ENCODE measurements at places on chromosomes 16 and 17.

- DNase-seq: no peak
These were observed 26.7 kb upstream of the TEX2 start for GRCh38 chr17:64289741-64290141.

DNA sequence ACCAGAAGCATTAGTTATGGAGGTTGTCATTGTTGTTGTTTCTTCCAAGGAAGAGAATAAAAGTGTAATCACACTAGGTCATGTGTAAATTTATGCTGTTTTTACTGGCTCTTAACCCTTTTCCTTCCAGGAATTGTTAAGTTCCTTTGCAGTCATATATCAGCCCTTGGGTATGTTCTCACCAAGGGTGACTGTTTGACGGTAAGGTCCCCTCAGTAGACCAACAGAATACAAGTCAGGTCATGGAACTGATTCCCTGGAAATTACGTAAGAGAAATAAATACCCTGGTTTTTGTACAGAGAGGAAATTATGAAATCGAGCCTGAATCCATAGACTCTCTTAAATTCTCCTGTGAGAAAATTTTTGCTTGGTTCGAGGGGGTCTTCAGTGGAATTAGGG lies 11.2 kb upstream of the KCNJ2 start:
- DNase-seq: no peak

- DNase-seq: no peak
These were observed 154.7 kb downstream of the ZNF423 start for GRCh38 chr16:49701065-49701685.

GRCh38 chr16:80105160-80105559 lies 435.6 kb upstream of the DYNLRB2 start:
- no peak for DNase-seq

DNA sequence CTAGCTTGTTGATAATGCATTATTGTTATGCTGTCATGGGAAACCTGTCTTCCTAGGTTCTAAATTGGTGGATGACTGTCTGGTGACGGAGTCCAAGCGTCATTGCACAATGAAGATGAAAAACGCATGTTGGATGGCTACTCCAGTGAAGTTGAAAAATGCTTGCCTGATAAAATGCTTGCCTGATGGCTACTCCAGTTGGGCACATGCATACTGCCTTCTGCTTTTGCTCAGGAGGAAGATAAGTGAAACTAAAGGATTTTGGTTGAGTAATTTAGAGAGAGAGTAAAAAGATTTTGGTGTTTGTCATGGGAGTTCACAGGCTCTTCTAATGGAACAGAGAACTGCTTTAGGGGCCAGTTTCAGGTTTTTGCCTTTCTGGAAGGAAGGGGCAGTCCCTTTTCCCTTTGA lies 118.6 kb downstream of the PRKCA start:
- no peak for DNase-seq

GRCh38 chr17:75404223-75404730 lies 1.2 kb downstream of the GRB2 start:
- peak; percentile 61 for DNase-seq

- no peak for DNase-seq
These were observed 7.6 kb upstream of the PHKG2 start for GRCh38 chr16:30740364-30741251.

DNA sequence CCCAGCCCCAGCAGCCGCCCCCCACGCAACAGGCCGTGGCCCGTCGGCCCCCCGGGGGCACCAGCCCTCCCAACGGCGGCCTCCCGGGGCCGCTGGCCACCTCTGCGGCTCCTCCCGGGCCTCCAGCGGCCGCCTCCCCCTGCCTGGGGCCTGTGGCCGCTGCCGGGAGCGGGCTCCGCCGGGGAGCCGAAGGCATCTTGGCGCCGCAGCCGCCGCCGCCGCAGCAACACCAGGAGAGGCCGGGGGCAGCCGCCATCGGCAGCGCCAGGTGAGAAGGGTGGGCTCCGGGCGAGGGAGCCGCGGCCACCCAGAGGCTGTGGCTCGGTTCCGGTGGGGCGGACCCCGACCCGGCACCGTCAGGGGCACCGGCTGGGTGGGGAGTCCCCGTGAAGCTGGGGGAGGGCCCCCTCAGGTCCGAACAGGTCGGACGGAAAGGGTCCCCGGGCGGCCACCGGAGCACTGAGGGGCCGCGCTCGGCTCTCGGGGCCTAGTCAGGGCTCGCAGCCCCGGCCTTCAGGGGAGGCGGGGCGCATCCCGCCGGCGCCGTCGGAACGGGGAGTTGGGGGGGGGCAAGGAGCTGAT lies 583 bp downstream of the ATXN2L start:
- DNase-seq: no peak

GRCh38 chr16:11159282-11159681 lies 96.7 kb downstream of the SOCS1 start:
- no peak for DNase-seq

- DNase-seq: no peak
These were observed 11.5 kb downstream of the CFDP1 start for GRCh38 chr16:75421820-75422126.

GRCh38 chr16:2963074-2963722 lies 877 bp upstream of the KREMEN2 start:
- no peak for DNase-seq

- peak; percentile 18 for DNase-seq
These were observed 1.3 kb upstream of the ALKBH5 start for GRCh38 chr17:18182110-18182977.

DNA sequence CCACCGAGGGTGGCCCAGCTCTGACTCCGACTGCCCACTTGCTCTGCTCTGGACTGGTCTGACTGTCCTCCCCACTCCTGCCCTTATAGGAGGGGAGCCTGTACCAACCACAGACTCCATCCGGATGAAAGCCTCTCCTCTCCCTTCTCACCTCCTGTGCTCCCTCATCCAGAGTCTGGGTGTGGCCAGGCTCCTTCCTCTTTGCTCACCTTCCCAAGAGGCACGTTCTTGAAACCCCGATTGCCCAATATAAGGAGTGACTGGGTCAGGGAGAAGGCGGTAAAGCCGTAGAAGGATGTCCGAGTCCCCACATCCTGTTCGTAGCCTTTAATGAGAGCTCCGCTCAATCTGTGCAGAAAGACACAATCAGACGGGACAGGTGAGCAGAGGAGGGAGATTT lies 17.1 kb downstream of the ST6GALNAC1 start:
- DNase-seq: no peak

- DNase-seq: no peak
These were observed 47.3 kb downstream of the RTN4RL1 start for GRCh38 chr17:1977583-1978395.

GRCh38 chr17:82862737-82863382 lies 23.0 kb upstream of the ZNF750 start:
- DNase-seq: no peak

GRCh38 chr16:84810518-84811273 lies 9.1 kb upstream of the CRISPLD2 start:
- DNase-seq: no peak

DNA sequence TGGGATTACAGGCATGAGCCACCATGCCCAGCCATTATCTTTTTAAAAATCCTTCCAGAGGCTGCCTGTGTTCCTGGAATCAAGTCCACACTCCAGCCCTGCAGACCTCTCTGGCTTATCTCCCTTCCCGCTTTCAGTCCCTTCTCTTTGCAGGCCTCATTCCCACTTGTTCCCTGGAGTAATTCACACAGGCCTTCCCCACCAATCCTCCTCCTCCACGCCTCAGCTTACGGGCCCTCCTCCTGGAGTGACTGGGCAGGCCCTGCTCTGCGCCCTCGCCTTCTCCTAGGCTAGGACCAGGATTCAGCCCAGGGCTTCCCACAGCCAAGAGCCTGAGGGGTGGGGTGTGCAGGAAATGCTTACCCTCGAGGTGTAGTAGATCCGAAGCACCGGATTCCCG lies 2.8 kb downstream of the CDIPT start:
- DNase-seq: no peak

DNA sequence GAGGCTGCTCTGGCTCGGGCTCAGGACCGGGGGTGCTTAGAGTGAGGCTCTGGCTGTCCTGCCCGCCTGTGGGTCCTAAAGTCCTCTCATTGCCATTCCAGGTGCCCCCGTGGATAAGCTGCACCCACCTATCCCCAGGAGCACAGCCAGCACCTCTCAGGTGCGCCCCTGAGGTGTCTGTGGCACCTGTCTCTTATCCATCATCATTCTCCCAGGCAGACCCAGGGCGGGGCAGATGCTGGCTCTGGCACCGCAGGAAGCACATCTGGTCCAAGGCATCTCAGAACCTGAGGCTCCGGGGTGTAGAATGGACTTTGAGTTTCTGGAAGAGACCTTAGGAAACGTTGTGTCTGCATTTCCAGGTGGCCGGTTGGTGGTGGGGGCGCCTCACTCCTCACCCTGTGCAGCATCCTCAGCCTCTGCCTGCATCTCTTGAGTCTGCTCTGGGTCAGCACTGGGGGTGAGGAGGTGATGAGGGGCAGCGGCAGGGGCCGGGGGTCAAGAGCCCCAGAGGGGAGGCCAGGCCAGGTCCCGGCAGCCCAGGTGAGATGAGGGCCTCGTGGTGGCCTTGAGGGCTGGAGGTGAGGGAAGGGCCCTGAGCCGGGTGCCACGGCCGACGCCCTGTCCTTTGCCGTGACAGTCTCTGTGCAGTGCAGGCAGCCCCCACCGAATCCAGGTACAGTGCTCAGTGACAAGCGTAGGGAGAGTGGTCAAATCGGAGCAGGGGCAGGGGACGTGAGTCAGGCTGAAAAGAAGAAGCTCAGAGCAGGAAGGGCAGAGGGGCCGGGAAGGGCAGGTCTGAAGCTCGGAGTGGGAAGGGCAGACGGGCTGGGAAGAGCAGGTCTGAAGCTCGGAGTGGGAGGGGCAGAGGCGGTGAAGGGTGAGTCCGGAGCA lies 173.5 kb downstream of the NPIPB11 start:
- no peak for DNase-seq

GRCh38 chr17:48869821-48870318 lies 22.7 kb upstream of the ATP5MC1 start:
- no peak for DNase-seq

DNA sequence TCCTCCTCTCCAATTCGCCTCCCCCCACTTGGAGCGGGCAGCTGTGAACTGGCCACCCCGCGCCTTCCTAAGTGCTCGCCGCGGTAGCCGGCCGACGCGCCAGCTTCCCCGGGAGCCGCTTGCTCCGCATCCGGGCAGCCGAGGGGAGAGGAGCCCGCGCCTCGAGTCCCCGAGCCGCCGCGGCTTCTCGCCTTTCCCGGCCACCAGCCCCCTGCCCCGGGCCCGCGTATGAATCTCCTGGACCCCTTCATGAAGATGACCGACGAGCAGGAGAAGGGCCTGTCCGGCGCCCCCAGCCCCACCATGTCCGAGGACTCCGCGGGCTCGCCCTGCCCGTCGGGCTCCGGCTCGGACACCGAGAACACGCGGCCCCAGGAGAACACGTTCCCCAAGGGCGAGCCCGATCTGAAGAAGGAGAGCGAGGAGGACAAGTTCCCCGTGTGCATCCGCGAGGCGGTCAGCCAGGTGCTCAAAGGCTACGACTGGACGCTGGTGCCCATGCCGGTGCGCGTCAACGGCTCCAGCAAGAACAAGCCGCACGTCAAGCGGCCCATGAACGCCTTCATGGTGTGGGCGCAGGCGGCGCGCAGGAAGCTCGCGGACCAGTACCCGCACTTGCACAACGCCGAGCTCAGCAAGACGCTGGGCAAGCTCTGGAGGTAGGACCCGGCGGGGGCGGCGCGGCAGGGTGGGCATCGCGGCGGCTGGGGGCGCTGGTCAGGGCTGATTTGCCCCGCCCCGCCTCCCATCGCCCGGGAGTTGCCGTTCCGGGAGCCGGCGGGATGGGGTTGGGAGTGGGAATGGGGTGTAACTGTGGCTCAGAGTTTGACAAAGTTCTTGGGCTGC lies 567 bp downstream of the SOX9 start:
- DNase-seq: no peak

DNA sequence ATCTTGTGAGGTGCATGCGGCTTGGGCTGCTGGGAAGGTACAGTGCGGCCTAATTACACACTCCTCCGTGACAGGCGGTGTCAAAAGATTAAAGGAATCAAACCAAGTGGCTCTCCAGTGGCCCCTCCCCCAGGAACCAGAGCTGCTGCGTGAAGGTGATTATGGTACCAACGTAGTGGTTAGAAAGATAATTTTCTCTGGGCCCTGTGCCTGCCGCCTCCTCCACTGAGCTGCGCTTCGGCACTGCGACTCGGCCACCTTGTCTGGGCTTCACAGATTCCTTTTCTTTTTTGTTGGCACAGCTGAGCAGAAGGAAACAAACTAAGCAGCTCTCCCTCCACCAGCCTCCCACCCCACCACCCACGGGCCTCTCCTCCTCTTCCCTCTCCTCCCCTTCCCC lies 113.2 kb upstream of the SDK2 start:
- DNase-seq: no peak

GRCh38 chr16:54935266-54935968 lies 4.8 kb downstream of the IRX5 start:
- no peak for DNase-seq

- DNase-seq: no peak
These were observed 4.2 kb downstream of the DPH1 start for GRCh38 chr17:2034157-2034556.

DNA sequence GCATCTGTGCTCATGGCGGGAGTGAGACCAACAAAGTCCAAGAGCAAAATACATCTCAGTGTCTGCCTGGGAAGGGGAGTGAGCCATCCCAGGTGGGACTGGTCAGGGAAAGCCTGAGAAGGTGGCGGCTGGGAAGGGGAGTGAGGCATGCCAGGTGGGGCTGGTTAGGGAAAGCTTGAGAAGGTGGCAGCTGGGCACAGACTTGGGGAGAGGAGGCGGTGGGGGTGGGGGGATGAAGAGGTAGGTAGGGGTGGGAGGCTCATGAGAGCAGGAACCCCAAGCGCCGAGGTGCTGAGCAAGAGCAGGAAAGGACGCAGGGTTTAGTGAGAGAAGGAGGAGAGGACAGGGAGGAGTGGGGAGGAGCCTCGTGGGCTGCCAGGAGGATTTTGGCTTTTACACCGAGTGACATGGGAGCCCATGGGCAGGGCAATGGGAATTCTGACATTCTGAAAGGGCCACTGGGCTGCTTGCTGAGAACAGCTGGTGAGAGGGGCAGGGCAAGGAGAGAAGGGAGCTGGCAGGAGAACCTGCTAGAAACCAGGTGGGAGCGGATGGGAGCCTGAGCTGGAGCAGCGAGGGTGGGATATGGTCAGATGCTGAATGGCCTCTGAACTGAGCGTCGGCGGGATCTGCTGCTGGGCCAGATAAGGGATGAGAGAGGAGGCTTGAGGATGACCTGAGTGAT lies 256.1 kb upstream of the RPL38 start:
- DNase-seq: no peak

DNA sequence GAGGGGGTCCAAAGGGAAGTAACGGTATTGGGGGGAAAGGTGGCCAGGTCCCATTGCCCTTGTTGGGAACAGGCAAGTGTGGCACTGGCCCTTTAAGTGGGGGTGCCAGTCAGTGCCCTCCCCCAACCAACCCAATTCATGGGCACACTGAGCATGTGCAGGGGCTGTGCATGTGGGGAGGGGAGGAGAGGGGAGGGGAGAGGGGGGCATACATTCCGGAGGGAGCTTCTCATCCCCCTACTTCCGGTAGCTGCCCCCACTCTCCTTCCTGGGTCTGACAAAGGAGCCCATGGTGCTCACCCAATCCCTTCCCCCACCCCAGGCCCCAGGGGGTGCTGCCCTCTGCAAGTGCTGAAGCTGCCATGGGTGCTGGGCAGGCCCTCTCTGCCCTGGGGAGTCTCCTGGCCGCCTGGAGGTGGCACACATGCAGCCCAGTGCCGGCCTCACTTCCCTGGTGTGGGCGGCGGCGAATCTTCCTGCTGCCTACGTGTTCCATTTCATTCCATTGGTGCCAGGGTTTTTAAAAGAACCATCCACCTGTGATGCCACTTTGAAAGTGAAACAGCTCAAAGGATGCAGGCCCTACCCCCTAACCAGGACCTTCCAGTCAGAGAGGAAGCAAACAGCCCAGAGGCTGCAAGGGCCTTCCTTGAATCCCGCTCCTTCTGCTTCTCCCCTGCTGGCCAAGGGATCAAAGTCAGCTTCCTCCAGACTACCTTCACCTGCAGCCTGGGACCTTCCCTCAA lies 11.0 kb downstream of the HEXIM2 start:
- peak; percentile 62 for DNase-seq

Measured in activated CD4-positive, alpha-beta T cell treated with anti-CD3 and anti-CD28 coated beads, Interleukin-2, amount 50 U/mL, for 48 hours (primary cell).